ENCODE measurements at places on chromosomes 16 and 17. TPM values are rescaled to one million over a fixed set of nuclear protein-coding genes. Genes with fewer than 3 reads are reported as not detected.

Gene TPSB2
- 1.6 TPM for polyA plus RNA-seq

Gene PIGL
- polyA plus RNA-seq: 16.3 TPM

Gene TMED6
- 2.0 TPM for polyA plus RNA-seq

Gene SEPTIN1
- polyA plus RNA-seq: 1.8 TPM

Gene CLDN6
- polyA plus RNA-seq: 0.31 TPM

Gene KRTAP2-1
- not detected for polyA plus RNA-seq

Gene TBC1D3E
- not detected for polyA plus RNA-seq

Gene HOXB13
- polyA plus RNA-seq: not detected

Gene PRCD
- 2.3 TPM for polyA plus RNA-seq

Gene ZFP3
- 14.2 TPM for polyA plus RNA-seq

Gene RAMP2
- polyA plus RNA-seq: 78.1 TPM

Gene TPSD1
- polyA plus RNA-seq: 0.33 TPM

Gene MYO15A
- polyA plus RNA-seq: 0.73 TPM

Gene ITGAL
- polyA plus RNA-seq: 2.9 TPM

Gene COQ7
- polyA plus RNA-seq: 26.5 TPM

Gene HOXB2
- 25.5 TPM for polyA plus RNA-seq

Gene ETV4
- polyA plus RNA-seq: 4.9 TPM

Gene SLC6A4
- 1.4 TPM for polyA plus RNA-seq

Gene GFAP
- polyA plus RNA-seq: 0.27 TPM

Gene PLA2G10
- 0.28 TPM for polyA plus RNA-seq

Gene ITGAD
- 0.48 TPM for polyA plus RNA-seq

Gene SLC38A8
- not detected for polyA plus RNA-seq

Gene FAM20A
- polyA plus RNA-seq: 10.1 TPM

Gene ADCY9
- 14.0 TPM for polyA plus RNA-seq

Gene GPRC5C
- polyA plus RNA-seq: 28.0 TPM

Gene TSNAXIP1
- 1.1 TPM for polyA plus RNA-seq

Gene PSME3IP1
- polyA plus RNA-seq: 42.9 TPM

Gene NRN1L
- not detected for polyA plus RNA-seq
